Liver (tissue), 10 donors: ENCODE measurements at places on chromosomes 2 and 18. TPM values are rescaled to one million over a fixed set of nuclear protein-coding genes. Genes with fewer than 3 reads are reported as not detected.
A peak's percentile ranks its signal among the peaks of the same experiment; 100 is the strongest.

Gene CNDP1
- 8.2 TPM for total RNA-seq

Gene LIMS2
- 1.4 TPM for total RNA-seq

Gene SLC4A1AP
- total RNA-seq = 10.6 TPM

- DNase-seq = peak; percentile 13
Measured at GRCh38 chr2:236867441-236868260, 218.0 kb upstream of the COPS8 start.

DNA sequence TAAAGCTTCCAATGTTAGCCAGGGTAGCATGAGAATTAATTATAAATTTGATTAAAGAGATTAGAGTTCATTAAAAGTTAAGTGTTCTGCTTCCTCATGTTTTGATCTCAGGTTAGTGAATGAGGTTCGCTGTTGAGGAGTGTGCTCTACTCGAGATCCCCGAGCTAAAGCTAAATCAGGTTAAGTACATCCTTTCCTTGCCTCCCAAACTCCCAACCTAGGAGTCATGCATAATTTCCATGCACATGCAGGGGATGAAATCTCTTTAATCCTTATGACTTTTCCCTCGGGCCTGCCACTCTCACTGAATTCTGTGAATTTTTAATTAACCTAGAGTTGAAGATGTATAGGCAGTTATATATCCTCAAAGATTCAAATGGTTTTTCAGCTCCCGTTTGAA, 156.1 kb upstream of the NCK2 start:
- DNase-seq = no peak
